Upper lobe of left lung (tissue), 6 donors: ENCODE measurements at places on chromosomes 16 and 17.

DNA sequence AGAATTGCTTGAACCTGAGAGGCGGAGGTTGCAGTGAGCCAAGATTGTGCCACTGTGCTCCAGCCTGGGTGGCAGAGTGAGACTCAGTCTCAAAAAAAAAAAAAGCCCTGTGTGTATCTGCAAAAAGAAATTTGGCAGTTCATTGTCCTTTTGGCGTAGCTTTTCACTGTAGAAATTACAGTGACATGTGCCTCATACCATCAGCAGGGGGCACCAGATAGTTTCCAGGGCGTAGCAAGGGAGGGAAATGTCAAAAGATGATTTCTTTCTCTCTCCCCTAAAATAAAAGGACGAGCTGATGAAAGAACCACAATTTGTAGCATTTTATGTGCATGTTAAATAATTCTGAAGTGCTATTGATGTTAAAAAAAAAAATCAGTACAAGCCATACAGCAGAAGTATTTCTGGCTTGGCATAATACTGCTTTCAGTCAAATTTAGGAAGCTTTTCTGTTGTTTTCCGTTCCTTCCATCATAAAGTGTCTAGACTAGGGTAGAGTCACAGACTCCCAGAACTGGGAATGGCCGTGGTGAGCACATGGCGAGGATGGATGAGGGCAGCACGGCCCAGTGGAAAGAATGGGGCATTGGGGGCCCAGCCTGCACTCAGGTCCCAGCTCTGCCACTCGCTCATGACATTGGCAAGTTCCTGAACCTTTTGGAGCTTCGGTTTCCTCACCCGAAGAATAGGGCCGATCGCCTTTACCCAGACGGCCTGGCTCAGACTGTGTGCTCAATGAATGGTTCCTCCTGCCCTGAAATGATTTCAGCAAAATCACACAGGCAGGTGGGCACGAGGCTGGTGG lies 59.8 kb upstream of the RPH3AL start:
- DNase-seq, result peak; percentile 48

DNA sequence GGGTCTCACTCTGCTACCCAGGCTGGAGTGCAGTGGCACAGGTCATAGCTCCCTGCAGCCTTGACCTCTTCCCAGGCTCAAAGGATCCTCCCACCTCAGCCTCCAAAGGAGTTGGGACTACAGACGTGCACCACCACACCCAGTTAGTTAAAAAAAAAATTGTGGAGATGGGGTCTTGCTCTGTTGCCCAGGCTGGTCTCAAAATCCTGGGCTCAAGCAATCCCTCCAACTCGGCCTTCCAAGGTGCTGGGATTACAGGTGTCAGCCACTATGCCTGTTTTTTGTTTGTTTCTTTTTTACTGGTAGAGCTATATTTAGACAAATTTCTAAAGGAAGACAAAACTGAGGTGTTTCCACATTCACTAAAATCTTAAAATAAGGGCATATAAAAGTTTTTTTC lies 1.7 kb downstream of the CMTR2 start:
- no peak for DNase-seq

DNA sequence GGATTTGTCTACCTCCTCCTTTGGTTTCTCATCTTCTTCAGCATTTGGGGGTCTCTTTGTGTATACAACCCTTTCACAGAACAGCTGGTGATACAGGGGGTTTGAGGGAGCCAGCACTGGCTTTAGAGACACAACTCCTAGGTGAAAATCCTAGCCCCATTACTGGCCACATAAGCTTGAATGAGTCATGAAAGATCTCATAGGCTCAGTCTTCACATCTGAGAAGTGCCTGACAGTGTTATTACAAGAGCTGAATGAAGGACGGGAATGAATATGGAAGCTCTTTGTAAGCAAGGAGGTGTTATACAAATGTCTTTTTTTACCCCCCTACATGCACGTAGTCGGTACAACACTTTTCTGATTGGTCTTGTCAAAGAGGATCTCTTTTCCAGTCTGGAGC lies 1.7 kb upstream of the B4GALNT2 start:
- DNase-seq, result no peak

DNA sequence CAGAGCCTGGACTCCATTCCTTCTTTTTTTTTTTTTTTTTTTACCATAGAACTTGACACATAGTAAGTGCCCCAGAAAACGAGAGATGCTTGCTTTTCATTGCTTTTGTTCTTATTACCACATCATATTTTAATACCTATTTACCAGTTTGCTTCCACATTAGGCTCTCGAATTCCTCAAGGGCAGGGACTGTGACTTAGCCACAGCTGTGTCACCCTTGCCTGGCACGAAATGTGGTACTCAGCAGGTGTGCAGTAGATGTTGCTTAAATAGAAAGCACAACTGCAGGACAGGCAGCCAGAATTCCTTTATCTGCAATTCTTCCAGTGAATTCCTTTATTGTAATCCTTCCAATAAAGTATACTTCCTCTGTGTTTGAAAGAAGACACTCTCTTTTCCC lies 393.0 kb downstream of the HAPSTR1 start:
- no peak for DNase-seq

- DNase-seq, result no peak
These were observed 10.0 kb downstream of the HS3ST6 start for GRCh38 chr16:1908184-1908583.

- DNase-seq, result no peak
These were observed 185.1 kb upstream of the PSMD7 start for GRCh38 chr16:74111456-74111982.

GRCh38 chr17:1644493-1645206 lies 882 bp downstream of the SCARF1 start:
- peak; percentile 65 for DNase-seq

- no peak for DNase-seq
These were observed 30.0 kb downstream of the SIAH1 start for GRCh38 chr16:48354877-48355855.

DNA sequence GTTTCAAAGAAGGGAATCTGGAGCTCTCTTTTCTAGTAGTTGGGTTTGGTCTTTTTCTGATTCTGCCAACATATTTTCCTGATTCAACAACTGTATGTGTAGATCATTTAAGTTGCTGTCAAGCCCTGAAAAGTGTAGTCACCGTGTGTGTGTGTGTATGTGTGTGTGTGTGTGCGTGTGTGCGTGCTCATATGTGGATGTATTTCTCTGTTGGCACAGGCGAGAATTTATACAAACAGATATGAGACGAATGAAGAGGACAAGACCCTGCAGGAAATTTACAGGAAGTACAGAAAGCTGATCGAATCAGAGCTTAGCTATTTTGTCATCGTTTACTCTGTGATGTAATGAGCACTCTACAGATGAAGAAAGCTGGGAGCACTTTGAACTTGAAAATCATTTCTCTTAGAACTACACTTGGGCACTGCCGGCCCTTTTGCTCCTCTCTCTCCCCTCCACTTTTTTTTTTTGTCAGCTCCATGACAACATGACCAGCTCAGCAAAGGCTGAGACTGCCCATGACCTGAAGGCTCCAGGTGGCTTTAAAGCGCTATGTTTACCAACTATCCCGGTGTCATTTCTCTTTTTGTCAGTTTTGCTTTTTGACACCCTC lies 11.2 kb downstream of the FBXO39 start:
- DNase-seq, result no peak

- no peak for DNase-seq
These were observed 26.2 kb upstream of the PLCG2 start for GRCh38 chr16:81752876-81753227.

DNA sequence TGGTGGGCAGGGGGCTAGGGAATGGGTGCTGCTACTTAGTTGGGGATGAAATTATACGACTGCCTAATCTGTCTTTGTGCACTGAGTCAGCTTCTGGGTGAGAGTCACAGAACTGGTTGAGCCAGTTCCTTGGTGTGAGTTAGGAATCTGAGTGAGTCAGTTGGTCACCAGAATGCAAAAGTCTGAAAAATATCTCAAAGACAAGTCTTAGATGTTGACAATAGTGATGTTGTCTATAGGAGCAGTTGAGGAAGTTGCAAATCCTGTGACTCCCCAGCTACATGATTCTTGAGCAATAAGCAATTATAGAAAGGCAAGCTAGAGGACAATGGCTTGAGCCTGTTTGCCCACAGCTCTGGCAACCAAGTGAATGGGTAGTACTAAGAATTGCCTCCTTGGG lies 399.2 kb downstream of the CNTNAP4 start:
- DNase-seq, result no peak

GRCh38 chr16:12294471-12294870 lies 317.9 kb downstream of the SNX29 start:
- no peak for DNase-seq

GRCh38 chr16:68739964-68740627 lies 3.0 kb downstream of the CDH1 start:
- no peak for DNase-seq

- DNase-seq, result no peak
These were observed 61.0 kb downstream of the RPH3AL start for GRCh38 chr17:291587-291986.

DNA sequence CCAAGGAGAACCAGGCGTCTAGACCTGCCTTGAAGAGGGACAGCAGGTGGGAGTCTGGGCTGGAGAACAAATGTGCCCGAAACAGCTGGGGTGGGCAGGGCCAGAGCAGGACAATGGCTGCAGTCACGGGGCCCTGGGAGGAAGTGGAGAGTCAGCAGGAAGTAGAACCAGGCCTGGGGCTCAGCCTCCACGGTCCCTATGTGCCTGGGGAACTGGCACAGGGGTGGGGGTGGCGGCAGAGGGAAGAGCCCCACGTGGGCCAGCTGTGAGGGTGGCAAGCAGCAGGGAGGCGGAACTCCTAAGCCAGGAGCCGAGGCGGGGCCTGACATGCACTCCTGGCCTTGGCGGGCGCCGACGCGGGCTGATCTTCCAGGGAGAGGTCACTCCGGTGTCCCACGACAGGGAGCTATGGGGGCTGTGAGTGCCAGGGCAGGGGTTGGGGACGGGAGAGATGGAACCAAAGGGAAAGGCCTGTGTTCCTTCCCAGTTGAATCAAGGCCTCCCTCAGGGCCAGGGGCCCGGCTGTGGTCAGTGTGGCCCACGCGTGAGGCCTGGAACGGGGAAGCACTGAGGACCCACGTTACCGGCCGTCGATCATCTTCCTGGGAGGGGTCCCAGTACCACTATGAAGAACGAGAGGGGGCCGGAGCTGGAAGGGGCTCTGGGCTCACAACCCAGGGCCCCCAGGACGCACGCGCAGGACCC lies 42.7 kb downstream of the TIMM22 start:
- DNase-seq, result peak; percentile 86

DNA sequence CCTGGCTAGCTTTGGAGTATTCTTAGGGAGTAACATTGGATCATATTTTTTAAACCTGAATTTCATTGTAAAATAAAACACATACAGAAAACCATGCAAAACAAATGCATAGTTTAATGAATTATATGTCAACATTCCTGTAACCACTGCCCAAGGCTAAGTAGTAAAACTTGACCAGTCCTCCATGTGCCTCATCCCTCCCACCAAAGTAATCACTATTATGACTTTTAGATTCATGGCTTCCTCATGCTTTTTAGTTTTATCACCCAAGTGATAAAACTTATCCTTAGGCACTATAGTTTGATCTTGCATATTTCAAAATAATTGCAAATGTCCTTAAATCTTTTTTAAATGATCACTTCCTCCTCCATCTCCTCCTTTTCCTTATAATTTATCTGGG lies 20.4 kb downstream of the PRKCA start:
- DNase-seq, result no peak

DNA sequence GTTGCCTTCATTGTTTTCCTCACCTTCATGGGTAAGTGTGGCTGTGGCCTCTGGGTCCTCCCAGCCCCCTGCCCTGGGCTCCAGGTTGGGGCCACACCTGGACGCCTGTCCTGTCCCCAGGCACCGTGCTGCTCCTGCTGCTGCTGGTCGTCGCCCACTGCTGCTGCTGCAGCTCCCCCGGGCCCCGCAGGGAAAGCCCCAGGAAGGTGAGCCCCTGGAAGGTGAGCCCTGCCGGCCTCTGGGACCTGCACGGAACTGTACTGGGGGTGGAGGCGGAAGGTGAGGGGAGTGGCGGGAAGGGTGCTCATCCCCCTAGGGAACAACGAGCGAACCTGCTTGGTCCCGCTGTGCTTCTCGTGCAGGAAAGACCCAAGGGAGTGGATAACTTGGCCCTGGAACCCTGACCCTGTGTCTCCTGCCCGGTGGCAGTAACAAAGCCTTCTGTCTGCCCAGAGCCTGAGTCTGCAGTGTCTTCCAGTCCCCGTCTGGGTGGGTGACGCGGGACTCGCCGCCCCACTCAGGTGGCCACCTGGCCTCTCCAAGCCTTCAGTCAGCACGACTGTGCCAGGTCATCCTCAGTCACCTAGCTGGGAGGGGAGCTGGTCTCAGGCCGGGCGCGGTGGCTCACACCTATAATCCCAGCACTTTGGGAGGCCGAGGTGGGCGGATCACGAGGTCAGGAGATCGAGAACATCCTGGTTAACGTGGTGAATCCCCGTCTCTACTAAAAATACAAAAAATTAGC lies 831 bp downstream of the SMIM22 start:
- no peak for DNase-seq

- DNase-seq, result peak; percentile 47
These were observed 39.4 kb upstream of the CDH5 start for GRCh38 chr16:66326991-66327513.

- no peak for DNase-seq
These were observed 11.6 kb upstream of the ZFPM1 start for GRCh38 chr16:88441460-88441859.

DNA sequence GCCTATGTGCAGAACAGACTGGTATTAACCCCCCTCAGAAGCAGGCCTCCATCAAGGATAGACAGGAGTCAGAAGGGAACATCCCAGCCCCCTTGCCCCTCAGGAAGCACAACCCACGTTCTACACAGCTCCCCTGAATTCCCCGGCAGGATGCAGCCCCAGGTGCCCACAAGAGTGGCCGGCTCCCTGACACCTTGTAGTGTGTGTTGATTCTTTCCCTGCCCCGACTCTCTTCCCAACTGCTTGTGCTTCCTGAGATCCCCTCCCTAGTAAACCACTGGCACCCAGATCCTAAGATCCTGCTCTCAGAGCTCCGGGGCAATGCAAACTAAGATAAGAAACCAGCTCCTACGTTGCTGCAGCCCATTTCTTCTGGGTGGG lies 34.8 kb upstream of the LITAF start:
- no peak for DNase-seq

GRCh38 chr17:21452377-21453143 lies 76.4 kb downstream of the KCNJ12 start:
- peak; percentile 74 for DNase-seq

DNA sequence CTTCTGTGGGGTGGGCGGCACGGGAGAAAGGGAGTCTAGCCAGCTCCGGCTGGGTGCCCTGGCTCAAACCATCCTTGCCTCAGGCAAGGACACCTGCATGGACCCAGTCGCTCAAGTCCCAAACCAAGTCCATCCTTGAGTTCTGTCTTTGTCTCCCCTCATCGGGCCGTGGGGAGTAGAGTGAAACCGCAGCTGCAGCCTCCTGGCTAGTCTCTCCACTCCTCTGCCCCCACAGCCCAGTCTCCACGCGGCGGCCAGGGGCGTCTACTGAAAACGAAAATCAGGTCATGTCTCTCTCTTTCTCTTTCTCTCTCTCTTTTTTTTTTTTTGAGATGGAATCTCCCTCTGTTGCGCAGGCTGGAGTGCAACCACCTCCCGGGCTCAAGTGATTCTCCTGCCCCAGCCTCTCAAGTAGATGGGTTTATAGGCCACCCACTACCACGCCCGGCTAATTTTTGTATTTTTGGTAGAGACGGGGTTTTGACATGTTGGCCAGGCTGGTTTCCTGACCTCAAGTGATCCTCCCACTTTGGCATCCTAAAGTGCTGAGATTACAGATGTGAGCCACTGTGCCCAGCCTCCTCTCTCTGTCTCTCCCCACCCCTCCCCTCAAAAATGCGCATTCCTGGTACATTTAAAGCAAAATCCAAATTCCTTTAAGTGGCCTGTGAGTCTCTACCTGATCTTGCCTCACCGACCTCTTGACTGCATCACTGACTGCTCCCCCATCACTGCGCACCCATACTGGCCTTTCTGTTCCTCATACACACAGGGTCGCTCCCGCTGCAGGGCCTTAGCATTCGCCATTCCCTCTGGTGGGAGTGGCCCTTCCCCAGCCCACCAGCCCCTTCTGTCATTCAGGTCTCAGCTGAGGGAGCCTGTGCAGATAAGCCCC lies 17.7 kb upstream of the RMI2 start:
- DNase-seq, result no peak
